ENCODE measurements at places on chromosomes 12 and 14.

DNA sequence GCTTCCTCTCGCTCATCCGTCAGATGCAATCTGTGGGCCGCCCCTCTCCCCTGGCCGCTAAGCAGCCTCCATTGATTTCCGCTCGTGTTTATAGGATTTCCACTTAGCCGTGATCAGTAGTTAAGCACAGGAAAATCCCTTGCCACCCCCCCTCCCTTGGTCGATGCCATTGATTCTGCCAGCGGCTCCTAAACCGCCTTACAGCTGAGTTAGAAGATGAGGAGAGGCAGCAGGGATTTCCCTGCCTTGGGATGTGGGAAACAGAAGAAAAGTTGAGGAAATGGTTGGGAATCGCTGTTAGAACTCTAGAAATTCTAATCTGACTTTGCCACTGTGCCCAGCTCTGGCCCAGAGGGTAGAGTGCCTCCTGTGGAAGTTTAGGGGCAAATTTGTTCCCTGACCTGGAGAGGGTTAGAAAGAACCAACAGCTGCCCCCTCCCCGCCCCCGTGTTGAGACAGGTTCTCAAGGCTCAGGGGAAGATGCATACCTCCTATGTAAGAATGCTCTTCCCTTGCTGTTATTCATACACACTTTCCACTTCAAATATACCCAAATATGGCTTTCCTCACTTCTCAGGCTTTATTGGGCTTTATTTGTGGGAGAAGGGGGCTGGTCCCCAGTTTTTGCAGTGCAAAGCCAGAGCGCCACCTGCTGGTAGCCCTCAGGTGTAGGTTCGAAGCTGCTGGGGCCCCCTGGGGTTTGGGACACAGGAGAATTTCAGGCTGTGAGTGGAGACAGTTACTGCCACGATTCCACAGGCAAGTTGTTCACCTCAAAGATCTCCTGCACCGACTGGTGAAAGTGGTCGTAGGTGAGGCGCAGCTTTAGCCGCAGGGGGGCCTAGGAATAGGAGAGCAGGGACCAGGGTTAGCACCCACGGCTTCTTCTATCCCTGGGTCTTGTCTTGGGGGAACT, 3.2 kb downstream of the THTPA start:
- DNase-seq: peak; percentile 64

- no peak for DNase-seq
These were observed 32.5 kb downstream of the STX2 start for GRCh38 chr12:130806574-130806973.

DNA sequence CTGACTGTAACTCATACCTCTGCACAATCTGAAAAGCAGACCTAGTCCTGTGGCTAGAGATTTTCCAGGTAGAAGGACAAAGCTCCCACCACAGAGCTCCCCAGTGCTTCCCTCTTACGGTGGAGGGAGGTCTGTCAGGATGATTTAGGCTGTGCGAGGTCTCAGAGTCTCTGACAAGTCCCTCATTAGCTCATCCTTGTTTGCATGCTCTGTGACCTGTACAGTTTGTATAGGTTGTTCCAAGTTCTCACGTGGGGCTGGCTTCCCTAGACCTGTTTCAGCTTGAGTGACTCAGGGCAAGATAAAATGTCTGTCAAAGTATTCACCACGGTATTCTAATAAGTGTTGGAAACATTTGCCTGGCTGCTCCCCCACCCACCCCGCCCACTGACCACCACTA, 34.8 kb downstream of the ASCL1 start:
- DNase-seq: no peak

GRCh38 chr14:99441157-99441870, 39.3 kb downstream of the SETD3 start:
- no peak for DNase-seq

GRCh38 chr12:55610598-55610997, 26.1 kb upstream of the OR10P1 start:
- DNase-seq: no peak

GRCh38 chr12:101570047-101570446, 24.7 kb upstream of the MYBPC1 start:
- no peak for DNase-seq

DNA sequence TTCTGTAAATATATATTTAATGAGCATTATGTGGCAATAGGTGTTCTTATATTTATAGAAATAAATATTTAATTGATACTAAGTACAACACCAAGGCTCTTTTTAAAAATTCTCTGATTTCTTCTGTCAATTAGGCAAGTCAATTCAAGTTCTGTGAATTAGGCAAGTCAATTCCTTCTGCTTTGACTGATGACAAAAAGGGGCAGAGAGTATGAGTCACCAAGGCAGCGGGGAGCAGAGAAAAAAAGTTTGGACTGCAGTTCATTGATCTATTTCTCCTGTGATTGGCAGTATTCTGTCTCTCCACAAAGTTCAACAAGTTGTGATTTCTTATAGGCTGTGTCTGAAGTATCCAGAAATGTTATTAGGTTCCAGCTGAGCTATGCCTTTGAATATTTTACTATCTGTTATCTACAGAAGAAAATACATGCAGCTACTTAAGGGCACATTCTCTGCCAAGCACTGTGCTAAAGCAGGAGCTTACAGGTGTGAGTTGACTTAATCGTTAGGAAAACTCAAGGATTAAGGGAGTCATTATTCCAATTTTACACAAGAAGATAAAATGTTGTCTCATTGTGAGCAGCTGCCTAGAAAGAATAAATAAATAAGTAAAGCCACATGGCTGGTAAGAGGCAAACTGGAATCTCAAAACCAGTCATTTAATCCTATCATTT, 206.4 kb upstream of the ALG10B start:
- DNase-seq: no peak

GRCh38 chr14:70643967-70644366, 2.3 kb downstream of the TTC9 start:
- no peak for DNase-seq

GRCh38 chr14:34665785-34666435, 36.0 kb upstream of the SNX6 start:
- DNase-seq: no peak

GRCh38 chr14:99879401-99880295, 86.4 kb downstream of the EML1 start:
- no peak for DNase-seq

GRCh38 chr14:28157887-28158791, 608.4 kb upstream of the FOXG1 start:
- DNase-seq: no peak

GRCh38 chr14:100067971-100068959, 3.0 kb downstream of the EVL start:
- DNase-seq: no peak

Measured in NCI-H1092 (cell line).